ENCODE measurements at places on chromosomes 3 and 15.

GRCh38 chr3:67083277-67083676, 85.2 kb downstream of the KBTBD8 start:
- DNase-seq = peak; percentile 17

- no peak for DNase-seq
Observed at GRCh38 chr15:56468401-56468800, 3.5 kb upstream of the MNS1 start.

DNA sequence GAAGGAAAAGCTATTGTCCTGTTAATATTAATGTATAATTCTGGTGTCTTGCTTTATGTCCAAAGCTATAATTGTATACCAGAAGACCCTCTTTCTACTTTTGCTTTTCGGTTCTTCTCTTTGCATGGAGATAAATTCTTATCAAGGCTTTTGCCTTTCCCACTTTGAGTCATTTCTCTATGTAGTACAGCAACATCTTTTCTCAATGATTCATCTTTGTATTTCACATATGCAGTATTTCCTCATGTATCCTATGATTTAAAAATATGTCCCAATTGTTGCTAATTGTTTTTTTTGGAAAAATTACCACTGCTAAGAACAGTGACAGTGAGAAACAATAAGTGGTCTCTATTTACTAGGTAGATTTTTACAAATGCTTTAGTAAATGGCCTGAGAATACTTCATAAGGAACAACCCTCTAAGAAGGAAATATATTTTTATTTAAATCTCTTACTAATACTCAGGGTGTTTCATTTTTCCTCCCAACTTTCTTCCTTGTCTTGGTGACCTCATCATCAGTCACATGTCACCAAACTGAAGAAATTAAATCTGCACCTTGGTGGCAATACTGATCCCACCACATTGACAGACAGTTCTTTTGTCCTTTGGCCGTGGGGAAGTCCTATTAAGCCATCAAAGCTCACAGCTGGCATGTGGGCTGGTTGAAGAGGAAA, 290.6 kb downstream of the SATB1 start:
- DNase-seq = no peak

- DNase-seq = no peak
Observed at GRCh38 chr3:71369701-71370391, 213.7 kb downstream of the FOXP1 start.

DNA sequence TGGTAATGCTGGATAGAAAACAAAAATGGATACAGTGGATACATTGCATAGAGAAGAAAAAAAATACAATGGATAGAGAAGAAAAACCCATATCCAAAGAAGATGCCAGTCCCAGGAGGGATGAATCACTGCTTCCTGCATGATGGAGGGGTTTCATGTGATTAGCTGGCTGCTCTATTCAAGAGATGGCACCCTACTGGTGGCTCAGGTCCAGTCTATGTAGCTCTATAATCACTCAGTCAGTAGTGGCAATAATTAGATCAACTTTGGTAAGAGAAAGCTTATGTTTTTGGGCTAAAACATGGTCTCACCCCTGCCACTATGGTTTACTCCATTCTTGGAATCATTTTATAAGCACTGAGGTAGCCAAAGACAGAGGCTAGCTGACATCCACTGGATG, 33.7 kb upstream of the NOX5 start:
- no peak for DNase-seq

DNA sequence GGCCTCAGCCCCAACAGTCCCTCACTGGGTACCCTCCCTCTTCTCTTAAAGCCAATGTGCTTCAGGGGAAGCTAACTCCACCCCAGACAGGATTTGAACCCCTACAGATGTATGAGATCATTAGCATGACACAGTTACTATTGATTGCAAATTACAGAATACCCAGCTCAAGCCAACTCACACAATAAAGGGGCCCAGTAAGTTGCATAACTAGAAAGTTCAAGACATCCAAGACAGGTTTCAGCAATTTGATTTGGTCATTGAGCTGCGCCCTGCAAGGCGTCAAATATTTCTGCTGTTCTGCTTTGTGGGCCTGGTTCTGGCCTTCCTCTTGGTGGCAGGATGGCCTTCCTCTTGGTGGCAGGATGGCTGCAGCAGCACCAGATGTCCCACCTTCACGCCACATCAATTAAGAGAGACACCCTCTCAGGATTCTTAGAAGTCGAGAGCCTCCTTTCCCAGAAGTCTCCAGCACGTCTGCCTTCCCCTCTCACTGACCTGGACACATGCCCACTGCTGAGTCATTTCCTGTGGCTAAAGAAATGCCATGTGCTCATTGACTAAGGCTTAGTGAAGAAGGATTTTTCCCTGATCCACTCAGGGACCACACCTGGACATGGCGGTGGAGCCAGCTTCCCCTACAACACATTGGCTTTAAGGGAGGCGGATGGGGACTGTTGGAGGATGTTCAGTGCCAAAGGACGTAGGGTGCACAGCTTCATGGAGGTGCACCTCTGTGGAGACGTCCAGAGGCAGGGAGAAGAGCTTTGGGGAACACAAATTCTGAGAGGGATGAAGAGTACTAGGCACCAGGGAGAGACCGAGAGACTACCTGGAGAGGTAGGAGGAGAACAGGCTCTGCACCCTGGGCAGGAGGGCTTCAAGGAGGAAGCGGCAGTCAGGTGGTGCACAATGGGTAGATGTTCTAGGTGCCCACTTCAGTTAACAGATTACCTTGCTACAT, 49.1 kb downstream of the DNASE1L3 start:
- no peak for DNase-seq

GRCh38 chr3:122975163-122975923, 52.2 kb downstream of the SEMA5B start:
- no peak for DNase-seq

DNA sequence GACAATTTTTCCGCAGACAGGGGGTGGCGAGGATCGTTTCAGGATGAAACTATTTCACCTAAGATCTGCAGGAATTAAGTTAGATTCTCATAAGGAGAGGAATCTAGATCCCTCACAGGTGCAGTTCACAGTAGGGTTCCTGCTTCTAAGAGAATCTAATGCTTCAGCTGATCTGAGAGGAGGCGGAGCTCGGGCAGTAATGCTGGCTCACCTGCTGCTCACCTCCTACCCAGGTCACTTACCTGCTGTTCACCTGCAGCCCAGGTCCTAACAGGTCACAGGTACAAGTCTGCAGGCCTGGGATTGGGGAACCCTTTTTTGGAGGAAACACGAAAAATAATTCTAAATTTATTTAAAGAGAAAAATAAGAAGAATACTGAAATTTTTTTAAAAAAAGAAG, 406.8 kb downstream of the MCTP2 start:
- no peak for DNase-seq

DNA sequence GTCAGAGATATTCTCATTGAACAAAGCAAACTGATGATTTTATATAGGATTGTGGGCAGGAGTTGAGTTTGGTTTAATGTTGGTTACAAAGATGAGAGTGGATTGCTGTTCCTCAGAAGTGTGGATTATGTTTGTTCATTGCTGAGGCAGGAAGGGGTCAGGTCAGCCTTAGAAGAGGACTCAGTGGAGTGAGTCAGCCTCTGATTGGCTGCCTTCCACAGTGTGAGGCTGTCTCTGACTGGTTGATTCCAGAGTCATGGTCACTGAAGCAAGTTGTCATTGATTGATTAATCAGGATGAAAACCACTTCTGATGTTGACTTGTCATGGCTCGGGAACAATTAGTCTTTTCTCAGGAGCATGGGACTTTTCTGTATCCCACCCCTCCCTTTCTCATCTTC, 36.2 kb downstream of the KBTBD12 start:
- no peak for DNase-seq

GRCh38 chr3:67564008-67564407, 90.4 kb downstream of the SUCLG2 start:
- DNase-seq = no peak

DNA sequence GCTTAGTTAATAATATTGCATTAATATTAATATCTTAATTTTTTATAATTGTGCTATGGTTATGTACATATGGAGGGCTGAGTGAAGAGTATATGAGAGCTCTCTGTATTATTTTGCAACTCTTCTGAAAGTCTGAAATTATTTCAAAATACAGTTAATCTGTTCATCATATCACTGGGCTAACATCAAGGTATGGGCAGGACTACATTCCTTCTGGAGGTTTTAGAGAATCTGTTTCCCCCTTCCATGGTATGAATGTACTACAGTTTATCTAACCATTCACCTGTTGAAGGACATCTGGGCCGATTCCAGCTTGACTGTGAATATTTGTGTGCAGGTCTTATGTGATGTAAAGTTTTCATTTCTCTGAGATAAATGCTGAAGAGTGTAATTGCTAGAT, 5.1 kb downstream of the IL20RB start:
- DNase-seq = no peak

GRCh38 chr3:140724856-140725812, 47.3 kb downstream of the TRIM42 start:
- DNase-seq = no peak

- no peak for DNase-seq
Observed at GRCh38 chr15:90212221-90213098, 11.3 kb downstream of the SEMA4B start.

DNA sequence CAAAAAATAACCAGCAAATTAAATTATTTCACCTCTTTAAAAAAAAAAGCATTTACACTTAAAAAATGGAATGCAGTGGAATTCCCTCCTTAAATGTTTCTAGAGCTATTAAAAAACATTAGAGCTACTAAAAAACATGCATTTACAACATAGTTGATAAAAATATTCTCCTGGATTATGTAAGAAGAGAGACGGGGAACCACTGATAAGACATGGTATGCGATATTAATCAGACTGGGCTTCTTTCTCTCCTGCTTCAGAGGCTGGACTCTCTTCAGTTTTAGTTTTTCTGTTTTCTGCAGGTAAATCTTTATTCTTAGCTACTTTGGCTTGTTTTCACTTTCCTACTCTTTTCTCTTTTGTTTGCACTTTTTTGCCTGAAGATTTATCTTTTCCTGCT, 40.4 kb upstream of the WDR49 start:
- no peak for DNase-seq

DNA sequence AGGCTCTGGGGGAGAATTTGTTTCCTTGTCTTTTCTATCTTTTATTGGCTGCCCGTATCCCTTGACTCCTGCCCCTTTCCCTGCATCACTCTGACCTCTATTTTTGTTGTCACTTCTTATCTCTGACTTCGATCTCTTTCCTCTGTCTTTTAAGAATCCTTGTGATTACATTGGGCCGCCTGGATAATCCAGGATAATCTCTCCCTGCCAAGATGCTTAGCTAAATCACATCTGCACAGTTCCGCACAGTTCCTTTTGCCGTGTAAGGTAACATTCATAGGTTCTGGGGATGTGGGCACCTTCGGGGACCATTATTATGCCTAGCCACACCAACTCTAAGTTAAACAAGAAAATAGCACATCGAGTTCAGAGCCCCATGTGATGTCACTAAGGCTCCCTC, 103.0 kb upstream of the DPPA4 start:
- no peak for DNase-seq

DNA sequence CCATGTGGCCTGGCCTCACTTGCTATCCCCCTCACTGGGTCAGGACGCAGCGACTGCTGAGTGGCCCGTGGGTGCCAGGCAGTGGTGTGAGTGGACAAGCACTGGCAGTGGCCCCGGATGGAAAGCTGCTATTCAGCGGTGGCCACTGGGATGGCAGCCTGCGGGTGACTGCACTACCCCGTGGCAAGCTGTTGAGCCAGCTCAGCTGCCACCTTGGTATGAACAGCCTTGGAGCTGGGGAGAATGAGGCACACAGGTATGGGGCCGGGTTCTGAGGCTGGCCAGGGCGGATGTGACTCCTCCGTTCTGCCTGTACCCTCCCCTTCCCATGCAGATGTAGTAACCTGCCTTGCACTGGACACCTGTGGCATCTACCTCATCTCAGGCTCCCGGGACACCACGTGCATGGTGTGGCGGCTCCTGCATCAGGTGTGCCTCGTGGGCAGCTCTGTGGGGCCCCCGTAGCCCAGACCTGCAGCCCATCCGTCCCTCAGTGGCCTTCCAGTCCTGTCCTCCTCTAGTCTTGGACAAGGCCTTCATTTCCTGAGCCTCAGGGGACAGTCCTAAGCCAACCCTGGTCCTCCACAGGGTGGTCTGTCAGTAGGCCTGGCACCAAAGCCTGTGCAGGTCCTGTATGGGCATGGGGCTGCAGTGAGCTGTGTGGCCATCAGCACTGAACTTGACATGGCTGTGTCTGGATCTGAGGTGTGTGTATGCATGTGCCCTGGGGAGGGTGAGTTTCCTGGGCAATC, 28.2 kb downstream of the NBEAL2 start:
- no peak for DNase-seq

DNA sequence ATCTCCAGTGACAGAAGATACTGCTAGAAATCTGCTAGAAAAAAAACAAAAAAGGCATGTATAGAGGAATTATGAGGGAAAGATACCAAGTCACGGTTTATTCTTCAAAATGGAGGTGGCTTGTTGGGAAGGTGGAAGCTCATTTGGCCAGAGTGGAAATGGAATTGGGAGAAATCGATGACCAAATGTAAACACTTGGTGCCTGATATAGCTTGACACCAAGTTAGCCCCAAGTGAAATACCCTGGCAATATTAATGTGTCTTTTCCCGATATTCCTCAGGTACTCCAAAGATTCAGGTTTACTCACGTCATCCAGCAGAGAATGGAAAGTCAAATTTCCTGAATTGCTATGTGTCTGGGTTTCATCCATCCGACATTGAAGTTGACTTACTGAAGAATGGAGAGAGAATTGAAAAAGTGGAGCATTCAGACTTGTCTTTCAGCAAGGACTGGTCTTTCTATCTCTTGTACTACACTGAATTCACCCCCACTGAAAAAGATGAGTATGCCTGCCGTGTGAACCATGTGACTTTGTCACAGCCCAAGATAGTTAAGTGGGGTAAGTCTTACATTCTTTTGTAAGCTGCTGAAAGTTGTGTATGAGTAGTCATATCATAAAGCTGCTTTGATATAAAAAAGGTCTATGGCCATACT, 4.0 kb downstream of the B2M start:
- DNase-seq = no peak

- no peak for DNase-seq
Observed at GRCh38 chr15:82197733-82198594, 64.6 kb downstream of the EFL1 start.

DNA sequence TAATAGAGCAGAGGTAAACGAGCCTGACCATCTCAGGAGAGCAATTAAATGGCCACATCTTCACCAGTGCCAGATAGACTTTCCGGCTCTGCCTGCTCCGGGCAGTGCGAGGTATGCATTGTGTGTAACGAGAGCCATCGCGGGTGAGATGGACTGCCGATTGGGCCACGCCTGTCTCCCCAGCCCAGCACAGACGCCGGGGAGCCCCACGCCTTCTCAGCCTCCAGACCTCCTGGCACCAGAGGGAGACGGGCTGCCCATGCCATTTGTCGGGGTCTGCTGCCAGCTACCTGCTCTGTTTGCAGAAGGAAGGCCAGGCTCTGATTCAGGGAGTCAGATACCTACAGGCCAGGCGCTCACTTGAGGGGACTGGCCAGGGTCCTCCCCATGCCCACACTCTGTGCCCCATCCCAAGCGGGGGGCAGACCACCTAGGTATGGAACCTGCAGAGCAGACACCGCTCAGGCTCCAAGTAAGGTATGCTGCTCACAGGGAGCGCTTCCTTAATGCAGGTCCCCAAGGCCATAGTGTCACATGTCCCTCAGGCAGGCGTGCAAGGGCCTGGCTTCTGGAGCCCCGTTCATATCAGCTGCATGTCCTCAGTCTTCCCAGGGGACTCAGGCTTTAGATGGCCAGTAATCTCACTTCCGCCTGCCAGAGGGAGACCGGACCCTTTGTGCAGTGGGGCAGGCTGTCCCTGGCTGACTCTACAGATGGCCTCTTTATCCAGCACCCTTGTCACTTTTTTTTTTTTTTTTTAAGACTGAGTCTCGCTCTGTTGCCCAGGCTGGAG, 62.2 kb downstream of the DNAJB8 start:
- no peak for DNase-seq

GRCh38 chr3:188516515-188516914, 362.6 kb downstream of the LPP start:
- no peak for DNase-seq
